Thoracic aorta (tissue), 2 donors: ENCODE measurements at places on chromosomes 11 and 22. TPM values are rescaled to one million over a fixed set of nuclear protein-coding genes. Genes with fewer than 3 reads are reported as not detected.
A peak's percentile ranks its signal among the peaks of the same experiment; 100 is the strongest.

DNA sequence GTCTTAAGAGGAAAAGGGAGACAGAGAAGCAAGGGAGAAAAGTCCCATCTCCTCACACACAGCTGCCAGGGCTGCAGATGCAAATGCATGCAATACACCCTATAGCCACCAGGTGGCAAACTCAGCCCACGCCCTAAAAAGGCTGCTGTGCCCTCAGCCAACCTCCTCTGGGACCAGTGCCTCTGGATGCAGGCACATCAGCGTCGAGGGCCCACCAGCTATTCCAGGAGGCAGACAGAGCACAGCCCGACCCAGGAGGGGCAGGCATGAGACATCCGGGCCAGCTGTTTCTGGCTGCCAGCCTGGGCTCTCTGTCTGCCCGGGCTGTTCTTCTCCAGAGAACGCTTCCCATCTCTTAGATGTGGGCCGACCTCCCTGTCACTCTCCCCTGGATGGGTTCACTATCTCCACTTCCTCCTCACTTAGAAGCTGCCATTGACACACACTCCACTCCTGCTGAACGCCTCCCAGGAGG, 39.7 kb downstream of the TPBGL start:
- no peak overlapping the region for H3K27ac ChIP-seq
- H3K4me1 ChIP-seq, result no peaks in the 10 kb centered on the region
- H3K27me3 ChIP-seq, result no peaks in the 10 kb centered on the region
- peak; percentile 36 for DNase-seq
- H3K36me3 ChIP-seq, result no peaks in the 10 kb centered on the region

The FOLR2 gene
- 118 TPM for total RNA-seq

The DUSP8 gene
- total RNA-seq, result 3.7 TPM

DNA sequence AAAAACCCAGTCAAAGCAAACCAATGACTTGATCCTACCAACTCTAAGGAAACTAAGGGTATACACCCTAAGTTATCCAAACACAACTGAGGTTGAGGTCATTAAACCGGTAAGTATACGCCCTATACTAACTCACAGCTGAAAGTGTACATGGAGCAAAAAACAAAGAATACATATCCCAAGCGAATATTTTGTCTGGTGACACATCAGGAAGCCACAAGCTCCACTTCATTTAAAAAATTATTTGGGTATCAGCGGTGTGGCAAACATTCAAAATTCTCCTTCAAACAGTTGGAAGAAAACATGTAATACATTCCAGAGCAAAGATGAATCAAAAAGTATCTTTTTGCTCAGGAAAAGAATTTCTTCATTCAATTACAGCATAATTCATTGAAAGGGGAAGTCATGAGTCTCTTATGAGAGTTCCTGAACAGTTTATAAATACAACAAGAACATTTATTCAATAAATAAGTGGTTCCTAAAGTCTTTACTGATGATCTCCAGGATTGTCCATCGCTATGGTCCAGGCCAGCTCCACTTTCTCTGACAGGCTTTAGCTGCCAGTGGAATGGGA, 4.5 kb upstream of the JAML start:
- DNase-seq, result no peak
- H3K27ac ChIP-seq, result no peak overlapping the region
- H3K4me1 ChIP-seq, result peaks cover 4% of the 10 kb centered on the region
- no peak overlapping the region for H3K4me3 ChIP-seq
- no peaks in the 10 kb centered on the region for H3K36me3 ChIP-seq

DNA sequence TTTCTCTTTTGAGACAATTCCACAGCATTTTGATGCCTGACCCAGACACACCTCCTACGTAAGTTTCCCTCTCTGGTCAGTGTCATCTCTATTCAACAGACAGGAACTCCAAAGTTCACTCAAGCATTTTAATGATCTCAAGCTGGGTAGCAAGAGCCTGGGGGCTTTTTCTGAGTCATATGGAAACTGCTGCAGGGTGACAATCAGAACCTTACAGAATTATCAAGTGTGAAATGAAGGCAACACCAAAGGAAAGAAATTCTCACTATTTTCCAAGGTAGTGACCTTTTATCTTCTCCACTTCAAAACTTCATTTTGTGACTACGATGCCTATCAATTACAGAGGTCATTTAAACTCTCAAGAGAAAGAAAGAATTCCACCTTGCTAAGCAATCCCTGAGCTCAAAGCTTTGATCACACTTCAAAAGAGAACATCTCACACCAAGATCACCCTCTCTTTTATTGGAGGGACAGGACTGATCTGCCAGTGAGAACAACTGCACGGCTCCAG, 229.0 kb upstream of the ZC3H12C start:
- no peaks in the 10 kb centered on the region for H3K4me1 ChIP-seq
- no peak overlapping the region for H3K4me3 ChIP-seq
- no peaks in the 10 kb centered on the region for H3K36me3 ChIP-seq
- H3K27ac ChIP-seq, result no peak overlapping the region

The DEUP1 gene
- not detected for total RNA-seq

DNA sequence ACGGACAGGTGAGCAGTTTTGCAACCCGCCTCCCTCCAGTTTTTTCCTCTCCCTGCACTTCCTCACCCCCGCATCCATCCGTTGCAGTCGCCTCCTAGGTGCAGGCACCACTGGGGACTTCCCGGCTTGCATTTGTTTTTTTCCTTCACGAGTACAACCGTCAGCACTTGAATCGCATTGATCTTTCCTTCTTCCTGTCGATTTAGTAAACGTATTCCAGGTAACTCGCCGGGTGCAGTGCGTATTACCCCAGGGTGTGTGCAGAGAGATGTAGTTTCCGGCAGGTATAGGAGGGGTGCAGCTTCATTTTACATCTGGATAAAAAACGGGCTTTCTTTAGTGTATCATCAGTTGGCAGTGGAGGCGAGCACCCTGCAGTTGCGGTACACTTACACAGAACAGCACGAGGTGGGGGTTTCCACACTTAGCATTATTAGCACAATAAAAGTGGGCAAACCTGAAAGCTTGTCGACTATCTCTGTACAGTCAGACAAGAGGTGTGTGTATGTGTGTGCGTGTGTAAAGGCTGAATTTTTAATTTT, at the start of gene SORL1-AS1:
TSS of gene SORL1-AS1 (minus strand) at position 359 of the 542 bp plus-strand sequence.
- H3K27ac ChIP-seq, result no peak within 1 kb of the TSS
- H3K27me3 ChIP-seq, result no peaks in the 10 kb centered on the region
- peaks cover 7% of the 10 kb centered on the region for H3K4me1 ChIP-seq
- no peak for DNase-seq
- H3K36me3 ChIP-seq, result no peaks in the 10 kb centered on the region
- H3K4me3 ChIP-seq, result peak within 1 kb of the TSS; percentile 94

The CAT gene
- total RNA-seq, result 65.3 TPM

DNA sequence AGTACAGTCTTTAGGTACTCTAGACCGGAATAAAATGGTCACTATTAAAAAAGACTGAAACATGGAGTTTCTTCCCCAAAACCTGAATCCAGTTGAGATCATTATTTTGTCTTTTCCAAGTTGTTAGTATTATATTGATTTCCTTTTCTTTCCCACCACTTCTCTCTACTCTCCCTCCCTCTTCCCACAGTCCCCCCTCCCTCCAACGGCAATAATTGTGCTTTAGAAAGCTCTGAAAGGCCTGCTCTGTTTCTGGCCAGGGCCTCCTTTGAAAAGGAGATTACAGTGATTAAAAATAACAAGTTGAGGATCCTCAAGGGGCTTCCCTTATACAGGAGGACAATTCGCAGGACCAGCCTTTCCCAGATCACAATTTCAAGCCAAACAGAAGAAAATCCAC, 3.5 kb downstream of the SPON1 start:
- H3K4me3 ChIP-seq, result no peak overlapping the region
- H3K4me1 ChIP-seq, result no peaks in the 10 kb centered on the region
- no peaks in the 10 kb centered on the region for H3K36me3 ChIP-seq
- no peaks in the 10 kb centered on the region for H3K27me3 ChIP-seq
- no peak overlapping the region for H3K27ac ChIP-seq
- no peak for DNase-seq

The FCHSD2 gene
- 75.3 TPM for total RNA-seq

GRCh38 chr22:40247976-40248375, 70.3 kb downstream of the TNRC6B start:
- no peak for DNase-seq
- H3K4me3 ChIP-seq, result no peak overlapping the region
- H3K4me1 ChIP-seq, result peaks cover 10% of the 10 kb centered on the region
- H3K36me3 ChIP-seq, result peaks cover 6% of the 10 kb centered on the region
- H3K27ac ChIP-seq, result no peak overlapping the region

DNA sequence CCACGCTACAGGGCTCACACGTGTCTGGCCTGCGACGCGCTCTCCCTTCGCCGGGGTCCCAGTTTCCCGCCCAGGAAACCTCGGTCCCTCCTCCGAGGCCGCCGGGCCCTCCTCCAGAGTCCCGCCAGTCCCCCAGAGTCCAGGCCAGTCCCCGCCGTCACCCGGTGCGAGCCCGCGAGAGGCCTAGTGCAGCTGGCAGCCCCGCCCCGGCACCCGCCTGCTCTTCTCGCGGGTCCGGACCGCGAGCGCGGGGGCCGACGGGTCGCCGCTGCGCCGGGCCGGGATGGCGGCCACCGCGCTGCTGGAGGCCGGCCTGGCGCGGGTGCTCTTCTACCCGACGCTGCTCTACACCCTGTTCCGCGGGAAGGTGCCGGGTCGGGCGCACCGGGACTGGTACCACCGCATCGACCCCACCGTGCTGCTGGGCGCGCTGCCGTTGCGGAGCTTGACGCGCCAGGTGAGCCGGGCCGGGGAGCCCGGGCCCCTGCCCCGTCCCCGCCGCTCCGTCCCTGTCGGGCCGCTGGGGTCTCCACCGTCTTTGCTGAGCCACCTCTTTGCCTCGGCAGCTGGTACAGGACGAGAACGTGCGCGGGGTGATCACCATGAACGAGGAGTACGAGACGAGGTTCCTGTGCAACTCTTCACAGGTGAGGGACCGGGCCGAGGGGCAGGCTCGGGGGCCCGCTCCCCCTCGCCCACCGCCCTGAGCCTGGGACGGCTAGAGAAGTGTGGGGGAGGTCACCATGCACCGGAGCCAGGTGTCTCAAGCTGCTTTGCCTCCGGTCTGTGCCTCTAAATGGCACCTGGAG, at the start of gene PTPMT1:
TSS of gene PTPMT1 (plus strand) at position 260 of the 809 bp plus-strand sequence. CDS start at position 284, 24 bp downstream.
- no peaks in the 10 kb centered on the region for H3K27me3 ChIP-seq
- no peak for DNase-seq
- H3K4me3 ChIP-seq, result peak within 1 kb of the TSS; percentile 98
- H3K27ac ChIP-seq, result peak within 1 kb of the TSS; percentile 39
- no peaks in the 10 kb centered on the region for H3K36me3 ChIP-seq

DNA sequence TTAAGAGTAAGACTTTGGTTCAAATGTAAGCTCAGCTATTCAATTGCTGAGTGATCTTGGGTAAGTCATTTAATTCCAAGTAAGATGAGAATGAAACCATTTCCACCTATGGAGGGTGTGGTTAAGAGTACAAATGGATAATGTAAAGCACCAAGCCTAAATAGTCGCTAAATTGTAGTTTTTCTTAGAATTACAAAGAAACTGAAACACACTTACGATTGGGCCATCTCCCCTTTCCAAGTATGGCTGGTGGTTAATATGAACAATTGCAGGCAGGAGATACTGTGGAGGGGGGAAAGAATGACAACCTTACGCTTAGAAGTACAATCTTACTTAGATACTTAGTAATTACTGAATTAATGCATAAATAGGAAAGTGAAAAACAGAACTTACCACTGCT, 8.2 kb downstream of the DDX17 start:
- no peaks in the 10 kb centered on the region for H3K27me3 ChIP-seq
- no peak for DNase-seq
- H3K36me3 ChIP-seq, result peaks cover 71% of the 10 kb centered on the region
- no peak overlapping the region for H3K4me3 ChIP-seq
- no peak overlapping the region for H3K27ac ChIP-seq
- peaks cover 63% of the 10 kb centered on the region for H3K4me1 ChIP-seq

- no peaks in the 10 kb centered on the region for H3K36me3 ChIP-seq
- no peaks in the 10 kb centered on the region for H3K4me1 ChIP-seq
- no peaks in the 10 kb centered on the region for H3K27me3 ChIP-seq
- H3K4me3 ChIP-seq, result no peak overlapping the region
Measured at GRCh38 chr22:37713761-37714160, 16.9 kb downstream of the TRIOBP start.

GRCh38 chr11:1127664-1128162, 30.0 kb upstream of the MUC5AC start:
- no peak for DNase-seq
- no peak overlapping the region for H3K4me3 ChIP-seq
- no peaks in the 10 kb centered on the region for H3K36me3 ChIP-seq
- no peak overlapping the region for H3K27ac ChIP-seq
- H3K27me3 ChIP-seq, result no peaks in the 10 kb centered on the region

The CRYBB1 gene
- total RNA-seq, result 2.6 TPM

GRCh38 chr11:42631220-42631843, 680.5 kb upstream of the API5 start:
- H3K4me3 ChIP-seq, result no peak overlapping the region
- no peaks in the 10 kb centered on the region for H3K36me3 ChIP-seq
- DNase-seq, result no peak
- H3K27ac ChIP-seq, result no peak overlapping the region

DNA sequence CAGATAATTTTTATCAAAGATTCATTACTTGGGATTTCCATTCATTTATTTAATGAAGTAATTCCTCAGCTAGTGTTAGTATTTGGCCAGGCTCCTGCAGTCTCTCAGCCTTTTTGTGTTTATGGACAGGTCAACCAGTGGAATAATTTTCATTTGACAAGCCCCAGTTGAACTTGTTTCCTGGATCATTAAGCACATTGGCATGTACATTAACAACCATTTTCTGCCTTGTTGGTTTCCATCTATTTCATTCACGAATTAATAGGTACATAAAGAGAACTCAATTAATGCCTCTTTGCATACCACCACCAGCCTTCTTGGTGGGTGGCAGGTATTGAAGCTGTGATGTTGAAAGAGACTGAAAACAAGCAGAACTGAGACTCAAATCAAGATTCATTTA, 745.2 kb downstream of the KCNA4 start:
- H3K36me3 ChIP-seq, result no peaks in the 10 kb centered on the region
- H3K27me3 ChIP-seq, result no peaks in the 10 kb centered on the region

The MS4A3 gene
- total RNA-seq, result not detected

DNA sequence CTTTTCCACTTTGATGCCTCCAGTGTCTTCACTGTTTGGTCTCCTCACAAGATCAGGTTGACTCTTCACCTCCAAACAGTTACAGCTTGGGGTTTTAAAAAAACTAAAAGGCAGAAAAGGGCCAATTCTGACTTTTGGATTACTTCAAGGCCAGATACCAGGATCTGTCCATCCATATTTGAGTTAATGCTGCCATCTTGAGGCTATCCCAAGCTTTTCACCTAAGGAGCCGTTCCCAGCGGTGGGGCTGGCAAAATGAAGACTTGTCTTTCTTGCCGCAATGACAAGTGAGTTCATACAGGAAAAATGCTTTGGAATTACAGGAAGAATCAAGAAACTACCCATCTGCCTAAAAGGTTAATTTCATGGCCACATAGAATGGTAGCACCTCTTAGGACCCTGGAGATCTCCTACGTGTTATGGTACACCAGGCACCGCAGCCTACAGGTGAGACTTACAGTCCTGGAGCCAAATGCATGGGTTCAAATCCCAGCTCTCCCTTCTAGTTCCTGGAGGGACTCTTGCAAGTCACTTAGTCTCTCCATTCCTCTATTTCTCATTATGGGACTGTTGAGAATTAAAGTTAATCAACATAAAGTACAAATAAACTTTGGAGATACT, 6.0 kb upstream of the OR5B21 start:
- H3K27ac ChIP-seq, result no peak overlapping the region
- H3K4me3 ChIP-seq, result no peak overlapping the region
- no peaks in the 10 kb centered on the region for H3K4me1 ChIP-seq
- no peaks in the 10 kb centered on the region for H3K27me3 ChIP-seq
- no peaks in the 10 kb centered on the region for H3K36me3 ChIP-seq

GRCh38 chr22:26857169-26857568, 199.8 kb downstream of the MIAT start:
- H3K27ac ChIP-seq, result no peak overlapping the region
- no peaks in the 10 kb centered on the region for H3K4me1 ChIP-seq
- no peak for DNase-seq
- H3K36me3 ChIP-seq, result no peaks in the 10 kb centered on the region

The PLEKHB1 gene
- 7.9 TPM for total RNA-seq
